Progenitor cell of endocrine pancreas (in vitro differentiated cells): ENCODE measurements at places on chromosomes 5 and 9.

GRCh38 chr9:86511614-86512360 is 157.6 kb upstream of the TUT7 start:
- DNase-seq, result no peak

DNA sequence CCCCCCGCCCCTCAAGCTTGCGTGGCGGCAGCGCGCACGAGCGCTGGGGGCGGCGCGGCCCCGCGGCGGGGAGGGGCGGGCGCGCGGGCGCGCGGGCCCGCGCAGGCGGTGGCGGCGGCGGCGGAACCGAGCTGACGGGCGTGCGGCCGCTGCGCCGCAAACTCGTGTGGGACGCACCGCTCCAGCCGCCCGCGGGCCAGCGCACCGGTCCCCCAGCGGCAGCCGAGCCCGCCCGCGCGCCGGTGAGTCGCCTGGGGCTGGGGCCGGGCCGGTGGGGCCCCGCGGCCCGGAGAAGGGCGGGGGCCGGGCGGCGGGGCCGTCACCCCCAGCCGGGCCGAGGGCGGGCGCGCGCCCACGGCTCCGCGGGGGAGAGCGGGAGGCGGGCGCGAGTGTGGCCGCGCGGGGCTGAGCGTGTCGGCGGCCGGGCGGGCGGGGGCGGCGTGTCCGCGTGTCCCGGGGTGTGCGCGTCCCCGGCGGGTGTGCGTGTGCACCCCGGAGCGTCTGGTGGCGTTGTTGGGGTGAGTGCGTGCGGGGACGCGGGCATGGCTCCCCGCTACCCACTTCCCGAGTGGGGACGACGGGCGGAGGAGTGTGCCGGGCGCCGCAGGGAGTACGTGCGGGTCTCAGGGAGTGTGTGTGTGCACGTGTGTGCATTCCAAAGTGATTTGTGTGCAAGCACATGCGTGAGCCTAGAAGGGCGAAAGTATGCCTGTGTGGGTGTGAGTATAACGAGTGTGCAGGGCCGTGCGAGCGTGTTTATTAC is at the start of gene NEK6:
Gene NEK6, plus strand, starts transcription at position 106 of the 763 bp plus-strand sequence. CDS start 44,016 bp downstream, outside the sequence.
- no peak for DNase-seq

DNA sequence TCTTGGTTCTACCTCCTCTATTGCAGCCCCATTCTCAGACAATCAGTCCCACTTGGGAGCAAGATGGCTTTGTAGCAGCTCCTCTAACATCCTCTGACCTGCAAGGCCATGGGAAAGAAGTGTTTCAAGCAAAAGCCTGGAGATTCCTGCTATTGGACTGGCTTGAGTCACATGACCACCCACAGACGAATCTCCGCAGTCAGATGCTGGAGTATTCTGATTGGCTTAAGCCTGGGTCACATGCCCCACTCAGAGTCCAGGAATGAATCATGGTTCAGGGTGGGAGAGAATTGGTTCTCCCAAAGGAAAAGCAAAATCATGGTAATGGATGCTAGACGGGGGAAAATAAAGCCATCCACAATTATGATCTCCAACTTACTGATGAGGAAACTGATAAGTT is 22.6 kb upstream of the LMX1B start:
- DNase-seq, result no peak

GRCh38 chr5:140362875-140363630 is 3.1 kb downstream of the SLC4A9 start:
- DNase-seq, result peak; percentile 90

- DNase-seq, result no peak
Observed at GRCh38 chr5:131270809-131271208, 7.0 kb downstream of the CDC42SE2 start.

GRCh38 chr5:31107091-31107518 is 86.4 kb upstream of the CDH6 start:
- DNase-seq, result no peak

DNA sequence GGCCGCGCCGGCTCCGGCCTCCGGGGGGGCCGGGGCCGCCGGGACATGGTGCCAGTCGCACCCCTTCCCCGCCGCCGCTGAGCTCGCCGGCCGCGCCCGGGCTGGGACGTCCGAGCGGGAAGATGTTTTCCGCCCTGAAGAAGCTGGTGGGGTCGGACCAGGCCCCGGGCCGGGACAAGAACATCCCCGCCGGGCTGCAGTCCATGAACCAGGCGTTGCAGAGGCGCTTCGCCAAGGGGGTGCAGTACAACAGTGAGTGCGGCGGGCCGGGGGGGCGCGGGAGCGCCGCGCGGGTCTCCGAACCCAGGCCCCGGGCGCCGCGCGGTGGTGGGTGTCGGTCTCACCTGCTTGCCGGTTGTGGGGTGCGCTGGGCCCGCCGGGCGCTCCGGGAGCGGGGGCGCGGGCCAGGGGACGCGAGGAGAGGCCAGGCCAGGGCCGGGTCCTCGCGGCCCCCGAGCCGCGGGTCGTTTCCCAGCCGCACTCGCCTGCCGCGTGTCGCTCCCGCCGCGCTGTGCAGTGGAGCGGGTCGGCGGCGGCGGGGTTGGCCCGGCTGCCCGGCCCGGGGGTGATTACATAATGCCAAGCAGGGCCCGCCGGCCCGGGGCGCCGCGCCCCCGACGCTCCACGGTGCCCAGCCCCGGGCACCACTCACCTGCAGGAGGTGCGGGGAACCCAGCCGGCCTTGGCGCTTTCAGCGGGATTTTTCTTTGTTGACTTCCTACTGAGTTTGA is 492 bp downstream of the RABL6 start:
- DNase-seq, result no peak

GRCh38 chr5:74243634-74244033 is 396.9 kb downstream of the ENC1 start:
- DNase-seq, result no peak

DNA sequence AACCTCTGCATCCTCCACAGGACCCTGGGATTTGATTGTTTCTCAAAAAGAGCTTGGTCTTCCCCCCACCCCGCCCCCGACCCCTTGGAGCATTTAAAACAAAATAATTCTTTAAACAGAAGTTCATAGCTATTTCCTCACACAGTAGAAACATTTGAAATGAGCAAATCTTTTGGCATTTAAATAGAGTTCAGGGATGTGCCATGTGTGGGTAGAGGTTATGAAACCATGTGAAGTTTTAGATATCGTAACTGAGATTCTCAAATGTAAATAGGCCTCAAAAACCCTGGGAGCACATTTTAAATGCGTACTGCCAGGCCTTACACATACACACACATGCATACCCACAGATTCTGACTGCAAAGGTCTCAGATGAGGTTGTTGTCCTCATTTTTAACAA is 66.5 kb downstream of the EPB41L4B start:
- no peak for DNase-seq

GRCh38 chr5:139694556-139695177 is 46.5 kb downstream of the CXXC5 start:
- DNase-seq, result no peak

DNA sequence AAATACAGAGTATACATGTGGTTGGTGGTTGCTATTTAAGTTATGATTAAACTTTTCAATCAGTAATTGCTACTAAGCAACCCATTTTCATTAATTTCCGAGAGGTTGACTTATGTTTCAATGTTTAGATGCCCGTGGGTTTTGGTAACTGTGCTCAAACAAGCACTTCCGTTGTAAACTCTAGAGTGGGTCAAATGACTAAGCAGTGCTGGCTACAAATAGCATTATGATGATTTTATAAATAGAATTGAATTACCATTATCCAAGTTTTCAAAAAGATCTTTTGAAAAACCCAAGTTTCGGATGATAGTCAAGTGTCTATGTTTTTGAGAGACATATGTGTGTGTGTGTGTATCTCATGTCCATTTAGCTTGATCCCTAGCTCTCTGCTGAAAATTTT is 2369.4 kb upstream of the ACO1 start:
- DNase-seq, result no peak

DNA sequence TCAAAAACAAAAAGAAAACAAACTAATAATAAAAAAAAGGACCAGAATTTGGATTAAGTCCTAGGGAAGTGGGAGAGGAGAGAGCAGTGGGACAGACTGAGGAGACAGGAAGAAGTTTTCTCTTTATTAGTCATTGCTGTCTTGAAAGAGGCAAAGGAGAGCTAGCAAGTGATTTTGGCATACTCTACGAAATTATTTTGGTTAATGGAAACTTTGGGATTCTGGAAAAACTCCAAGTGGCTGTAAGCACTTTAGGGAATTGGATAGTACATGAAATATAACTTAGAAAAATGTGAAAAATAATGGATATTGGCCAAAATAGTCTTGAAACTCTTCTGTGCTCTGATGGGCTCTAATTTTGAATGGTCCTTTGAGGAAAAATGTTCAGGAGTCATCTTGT is 1641.8 kb upstream of the WWC1 start:
- no peak for DNase-seq

DNA sequence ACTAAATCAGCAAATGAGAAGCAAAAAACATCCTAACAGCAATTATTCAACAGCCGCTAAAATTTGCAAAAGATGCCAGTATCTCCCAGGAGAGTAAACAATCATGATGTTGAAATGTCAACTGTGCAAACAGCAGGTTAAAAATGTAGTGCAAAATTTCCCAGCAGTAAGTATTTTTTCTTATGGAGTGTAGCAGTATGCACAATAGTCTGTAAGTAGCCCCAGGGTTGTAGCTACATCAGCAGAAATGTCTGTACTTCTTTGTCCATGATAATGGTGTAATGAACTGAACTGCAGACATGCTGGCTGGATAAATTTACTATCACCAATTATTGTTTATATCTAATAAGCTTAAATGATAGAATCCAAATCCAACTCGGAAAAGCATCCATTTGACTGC is 31.4 kb downstream of the GRIN3A start:
- DNase-seq, result no peak

- no peak for DNase-seq
Observed at GRCh38 chr5:142800776-142801494, 30.8 kb downstream of the ARHGAP26 start.

GRCh38 chr9:130824643-130825350 is 10.3 kb upstream of the ABL1 start:
- DNase-seq, result no peak

DNA sequence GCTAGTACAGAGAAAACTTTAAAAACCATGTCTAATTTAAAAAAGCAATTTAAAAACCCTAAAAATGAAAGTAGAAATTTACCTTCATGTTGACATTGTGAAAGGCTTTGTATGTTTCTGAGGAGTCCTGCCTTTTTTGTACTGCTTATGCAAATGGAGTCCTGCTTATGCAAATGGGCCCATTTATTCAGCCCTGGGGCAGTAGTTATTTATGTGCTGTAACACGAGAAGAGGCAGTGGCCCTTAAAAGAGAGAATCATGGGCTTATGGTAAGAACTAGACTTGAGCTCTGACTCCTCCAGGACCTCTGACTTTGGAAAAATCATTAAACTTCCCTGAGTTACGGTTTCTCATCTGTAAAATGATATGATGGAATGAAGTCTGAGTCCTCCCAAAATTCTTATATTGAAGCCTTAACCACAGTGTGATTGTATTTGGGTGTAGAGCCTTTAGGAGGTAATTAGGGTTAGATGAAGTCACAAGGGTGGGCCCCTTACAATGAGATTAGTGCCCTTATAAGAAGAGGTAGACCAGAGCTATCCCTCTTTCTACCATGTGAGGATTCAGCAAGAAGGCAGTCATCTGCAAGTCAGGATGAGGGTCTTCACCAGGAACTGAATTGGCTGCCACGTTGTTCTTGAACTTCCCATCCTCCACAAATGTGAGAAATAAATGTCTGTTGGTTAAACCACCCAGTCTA is 447.8 kb upstream of the CD180 start:
- no peak for DNase-seq

DNA sequence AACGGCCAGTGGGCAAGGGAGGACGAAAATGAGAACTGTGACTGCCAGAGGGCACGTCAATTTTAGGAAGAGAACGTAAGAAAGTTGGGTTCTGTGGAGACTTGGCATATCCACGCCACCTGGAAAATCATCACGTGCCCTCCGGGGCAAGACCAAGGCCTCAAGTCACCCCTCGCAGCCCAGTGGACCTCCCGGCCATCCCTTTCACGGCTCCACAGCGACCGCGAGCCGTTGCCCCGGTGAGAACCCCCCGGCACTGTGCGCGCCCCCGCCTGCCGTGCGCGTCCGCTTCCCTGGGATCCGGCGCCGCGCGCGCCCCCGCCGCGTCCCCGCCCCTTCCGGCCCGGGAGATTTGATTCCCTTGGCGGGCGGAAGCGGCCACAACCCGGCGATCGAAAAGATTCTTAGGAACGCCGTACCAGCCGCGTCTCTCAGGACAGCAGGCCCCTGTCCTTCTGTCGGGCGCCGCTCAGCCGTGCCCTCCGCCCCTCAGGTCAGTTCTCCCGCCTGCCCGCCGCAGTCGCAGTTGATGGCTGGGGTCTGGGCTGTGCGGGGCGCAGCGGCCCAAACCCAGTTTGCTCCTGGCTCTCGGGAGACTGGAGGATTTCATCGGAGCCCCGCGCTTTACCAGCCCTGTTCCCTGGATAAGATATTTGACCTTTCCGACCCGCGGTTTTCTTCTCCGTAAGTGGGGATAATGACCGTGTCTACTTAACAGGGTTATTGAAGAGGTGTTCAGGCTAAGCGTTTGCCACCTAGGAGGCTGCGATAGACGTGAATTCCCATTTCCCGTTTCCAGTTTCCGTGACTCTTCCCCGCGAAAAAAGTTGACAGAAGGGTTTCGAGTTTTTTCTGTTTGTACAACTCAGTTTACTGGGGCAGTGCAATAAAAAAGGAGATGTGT is at the start of gene MELK:
Gene MELK, plus strand, starts transcription at position 381 of the 904 bp plus-strand sequence. CDS start 8,787 bp downstream, outside the sequence.
- DNase-seq, result peak; percentile 83

- no peak for DNase-seq
Observed at GRCh38 chr5:154482528-154483449, 4.8 kb upstream of the HAND1 start.

GRCh38 chr9:130759738-130760137 is 66.2 kb downstream of the EXOSC2 start:
- DNase-seq, result no peak

- peak; percentile 90 for DNase-seq
Observed at GRCh38 chr9:129496473-129497004, 124.4 kb downstream of the C9orf50 start.

- DNase-seq, result no peak
Observed at GRCh38 chr5:29508131-29508530, 1685.4 kb upstream of the CDH6 start.

DNA sequence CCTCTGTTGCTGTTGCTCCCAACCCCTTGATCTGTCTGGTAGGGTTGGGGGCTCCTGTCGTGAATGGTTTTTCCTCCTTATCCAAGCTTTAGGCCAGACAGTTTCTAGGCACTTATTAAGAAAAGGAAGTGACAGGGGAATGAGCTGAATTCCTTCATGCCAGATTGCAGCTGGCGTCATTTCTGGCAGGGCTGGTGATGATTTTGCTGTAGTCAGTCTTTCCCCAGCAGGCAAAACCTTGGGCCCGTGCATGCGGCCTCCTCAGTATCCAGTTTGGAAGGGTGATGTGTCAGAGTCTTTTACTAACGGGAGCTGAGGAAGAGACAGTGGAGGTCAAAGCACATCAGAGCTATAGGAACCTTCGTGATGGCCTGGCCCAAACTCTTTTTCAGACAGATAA is 58.8 kb downstream of the COL27A1 start:
- no peak for DNase-seq

GRCh38 chr5:169435506-169436229 is 134.7 kb upstream of the SLIT3 start:
- DNase-seq, result no peak

DNA sequence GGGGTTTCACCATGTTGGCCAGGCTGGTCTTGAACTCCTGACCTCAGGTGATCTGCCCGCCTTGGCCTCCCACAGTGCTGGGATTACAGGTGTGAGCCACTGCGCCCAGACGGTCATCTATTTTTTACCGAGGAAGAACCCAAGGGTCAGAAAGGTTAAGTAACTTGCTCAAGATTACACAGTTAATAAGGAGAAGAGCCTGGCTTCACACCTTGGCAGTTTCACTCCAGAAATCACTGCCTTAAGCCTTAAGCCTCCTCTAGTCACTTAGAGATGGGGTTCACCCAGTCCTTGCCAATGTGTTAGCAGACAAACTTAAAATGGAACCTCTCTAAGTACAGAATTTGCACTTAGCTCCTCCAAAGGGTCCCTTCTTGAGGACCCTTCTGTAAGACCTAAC is 116.3 kb downstream of the PTTG1 start:
- DNase-seq, result no peak
